ENCODE measurements at places on chromosomes 11 and 22.

DNA sequence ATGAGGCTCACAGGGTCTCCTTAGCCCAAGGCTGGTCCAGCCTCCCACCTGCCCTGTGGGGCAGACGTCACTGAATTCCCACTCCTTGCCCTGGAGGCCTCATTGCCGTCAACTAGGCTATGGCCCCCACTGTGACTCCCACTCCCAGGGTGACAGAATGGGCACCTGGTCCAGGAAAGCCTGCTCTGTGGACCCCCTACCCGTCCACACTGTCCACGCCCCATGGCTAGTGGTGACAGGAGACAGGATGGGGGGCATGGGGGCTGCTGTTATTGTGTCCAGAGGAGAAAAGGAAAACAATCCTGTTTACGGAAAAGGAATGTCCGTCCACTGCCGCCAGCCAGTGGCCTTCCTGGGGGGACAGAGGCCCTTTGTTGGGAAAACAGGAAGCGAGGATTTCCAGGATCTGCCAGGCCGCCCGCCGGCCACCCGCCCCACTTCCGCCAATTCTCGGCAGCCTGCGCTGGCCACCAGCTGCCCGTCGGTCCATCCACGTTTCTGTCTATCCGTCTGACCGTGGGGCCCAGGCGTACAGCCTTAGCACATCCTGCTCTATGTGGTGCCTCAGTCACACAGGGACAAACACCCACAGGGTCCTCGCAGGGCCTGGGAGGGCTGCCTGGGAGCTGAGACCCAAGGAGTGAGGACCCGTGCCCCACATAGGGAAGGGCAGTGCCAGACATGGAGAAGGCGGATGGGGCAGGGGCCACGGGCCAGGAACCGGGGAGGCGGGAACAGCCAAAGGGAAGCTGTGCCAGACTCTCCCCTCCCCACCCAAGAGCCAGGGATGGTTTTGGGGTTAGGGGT is 19.5 kb downstream of the CRELD2 start:
- DNase-seq: no peak

DNA sequence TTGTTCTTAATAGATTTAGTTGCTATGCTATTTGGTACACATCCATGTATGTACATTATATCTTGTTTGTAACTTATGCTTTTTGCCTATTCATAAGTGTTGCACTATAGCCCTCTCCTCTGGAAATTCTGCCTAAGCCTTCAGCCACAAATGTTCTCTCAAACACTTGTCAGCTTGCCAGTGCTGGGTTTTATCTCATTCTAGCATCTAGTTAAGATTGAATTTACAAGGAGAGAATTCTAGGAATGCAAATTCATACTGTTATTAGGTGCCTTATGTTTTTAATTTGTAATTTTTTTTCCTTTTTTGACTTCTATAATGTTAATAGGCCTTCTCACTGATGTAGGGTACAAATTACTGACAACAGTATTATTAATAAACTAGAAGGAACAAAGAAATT is 14.6 kb upstream of the CTSC start:
- DNase-seq: no peak

DNA sequence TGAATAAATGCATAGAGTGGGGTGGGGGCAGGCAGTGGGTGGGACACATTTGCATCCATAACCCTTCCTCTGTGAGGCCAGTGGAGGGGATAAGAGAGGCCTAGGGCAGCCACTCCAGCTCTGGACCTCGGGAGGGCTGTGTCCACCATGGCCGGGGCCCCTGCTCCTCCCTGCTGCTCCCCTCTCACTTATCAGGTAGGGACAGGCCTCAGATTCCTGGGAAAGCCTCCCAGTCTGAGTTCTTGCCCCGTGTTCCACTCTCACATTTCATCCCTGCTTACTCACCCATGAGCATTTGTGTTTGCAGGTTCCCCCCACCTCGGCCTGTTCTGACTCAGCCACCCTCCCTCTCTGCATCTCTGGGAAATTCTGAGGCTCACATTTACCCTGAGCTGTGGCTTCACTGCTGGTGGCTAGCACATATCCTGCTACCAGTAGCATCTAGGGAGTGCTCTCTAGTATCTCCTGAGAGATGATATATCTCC is 128.7 kb upstream of the TOP3B start:
- peak; percentile 44 for DNase-seq

- DNase-seq: no peak
These were observed 244.2 kb downstream of the ETS1 start for GRCh38 chr11:128343135-128343514.

Measured in activated CD4-positive, alpha-beta T cell treated with anti-CD3 and anti-CD28 coated beads, Interleukin-2, amount 10 ng/mL, durations not matched to agents 7 days and 5 days (primary cell).